Caco-2 (cell line): ENCODE measurements at places on chromosomes 5 and 9. TPM values are rescaled to one million over a fixed set of nuclear protein-coding genes. Genes with fewer than 3 reads are reported as not detected.

Gene MARCHF3
- total RNA-seq, result 0.49 and 0.61 TPM in 2 replicates

Gene PRPF4
- 37.5 and 38.6 TPM in 2 replicates for total RNA-seq

Gene MED27
- 24.7 and 30.4 TPM in 2 replicates for total RNA-seq

Gene SLC25A2
- total RNA-seq, result 0.64 and 0.67 TPM in 2 replicates

Gene C5
- total RNA-seq, result 10.8 and 14.9 TPM in 2 replicates

Gene COL23A1
- 0.09 and 0.18 TPM in 2 replicates for total RNA-seq

Gene KCNMB1
- total RNA-seq, result not detected in 2 replicates

Gene ALDH1B1
- total RNA-seq, result 35.7 and 38.3 TPM in 2 replicates

Gene MVB12B
- total RNA-seq, result 20.8 and 24.4 TPM in 2 replicates

Gene GDNF
- not detected in 2 replicates for total RNA-seq

Gene PRSS3
- total RNA-seq, result 33.8 and 36.8 TPM in 2 replicates

Gene INSL4
- not detected in 2 replicates for total RNA-seq

GRCh38 chr9:98642661-98643312, 65.9 kb downstream of the GABBR2 start:
- DNase-seq, result peak; percentile 6

DNA sequence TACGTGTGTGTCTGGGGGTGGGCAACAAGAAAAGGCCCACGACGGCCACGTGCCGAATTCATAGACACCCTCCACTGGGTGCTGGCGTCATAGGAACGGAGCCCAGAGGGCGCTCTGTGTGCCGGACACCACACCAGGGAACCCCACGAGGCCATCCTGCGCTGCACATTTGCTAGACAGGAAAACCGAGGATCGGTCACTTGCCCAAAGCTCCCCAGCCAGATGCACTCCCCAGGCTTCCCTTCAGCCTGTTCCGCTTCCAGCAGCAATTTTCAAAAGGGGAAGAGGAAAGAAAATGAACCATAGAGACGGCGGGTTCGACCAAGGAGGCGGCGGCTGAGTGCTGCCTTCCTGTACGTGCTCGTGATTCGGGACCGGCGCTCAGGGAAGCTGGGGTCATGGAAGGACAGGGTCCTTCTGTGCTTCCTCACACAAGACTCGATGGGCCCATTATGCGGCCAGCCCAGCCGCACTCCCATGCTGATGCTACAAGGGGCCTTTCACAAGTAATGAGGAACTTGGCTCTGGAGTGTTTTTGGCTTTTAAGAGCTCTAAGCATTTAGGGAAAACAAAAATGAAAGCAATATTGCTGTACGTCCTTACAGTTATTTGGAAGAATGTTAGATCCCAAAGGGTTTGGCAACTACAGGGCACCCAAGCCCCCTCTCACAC, 124.6 kb upstream of the SARDH start:
- DNase-seq, result no peak

DNA sequence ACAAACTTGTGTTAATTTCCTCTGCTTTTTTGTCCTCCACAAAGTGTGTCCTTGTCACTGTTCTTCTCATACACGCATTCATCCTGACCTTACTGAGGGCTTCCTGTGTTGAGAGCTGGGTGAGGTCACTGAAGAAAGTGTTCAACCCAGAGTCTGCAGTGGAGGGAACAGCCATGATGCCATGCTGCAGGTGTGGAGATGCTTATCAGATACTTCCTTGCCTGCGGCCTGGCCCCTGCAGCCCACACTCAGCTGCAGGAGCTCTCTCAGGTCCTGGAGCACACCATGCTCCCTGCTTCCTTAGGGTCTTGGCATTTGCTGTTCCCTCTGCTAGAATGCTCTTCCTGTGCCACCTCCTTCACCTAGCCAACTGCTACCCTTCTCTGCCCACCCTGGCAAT, 108.1 kb upstream of the SPRY4 start:
- no peak for DNase-seq

GRCh38 chr9:34588671-34589635, 571 bp downstream of the CNTFR start:
- DNase-seq, result no peak

GRCh38 chr5:31231177-31231838, 37.8 kb downstream of the CDH6 start:
- DNase-seq, result no peak

GRCh38 chr9:976258-976942, at the start of gene DMRT3:
Gene DMRT3, plus strand, starts transcription at chr9:976655. Its CDS starts 347 bp downstream, at chr9:977002.
- DNase-seq, result peak; percentile 33

DNA sequence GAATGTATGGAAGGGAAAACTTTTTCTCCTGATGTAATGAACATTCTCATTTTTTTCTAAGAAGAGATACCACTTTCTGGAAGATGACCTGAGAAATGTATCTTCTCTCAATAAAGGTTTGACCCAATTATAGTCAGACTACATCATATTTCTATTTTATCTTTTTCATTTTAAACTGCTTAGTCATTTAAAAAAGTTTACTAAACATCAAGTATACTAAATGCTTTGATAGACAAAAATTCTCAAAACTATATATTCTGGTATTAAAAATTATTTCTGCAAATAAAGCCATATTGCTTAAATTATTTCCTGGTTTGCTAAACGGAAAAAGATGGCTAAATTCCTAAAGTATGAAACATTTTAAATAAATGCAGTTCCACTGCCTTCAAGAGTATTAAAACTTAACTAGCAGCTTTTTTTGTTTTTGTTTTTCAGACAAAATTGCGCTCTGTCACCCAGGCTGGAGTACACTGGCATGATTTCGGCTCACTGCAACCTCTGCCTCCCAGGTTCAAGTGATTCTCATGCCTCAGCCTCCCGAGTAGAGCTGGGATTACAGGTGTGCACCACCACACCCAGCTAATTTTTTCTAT, 37.1 kb downstream of the FBXW11 start:
- DNase-seq, result no peak

- DNase-seq, result no peak
Observed at GRCh38 chr5:144120661-144121180, 49.7 kb downstream of the YIPF5 start.

- DNase-seq, result peak; percentile 18
Observed at GRCh38 chr5:14513266-14513665, 68.3 kb upstream of the OTULINL start.

GRCh38 chr9:72588336-72588735, 66.9 kb downstream of the TMC1 start:
- no peak for DNase-seq

GRCh38 chr9:87107072-87107471, 159.8 kb upstream of the GAS1 start:
- no peak for DNase-seq

DNA sequence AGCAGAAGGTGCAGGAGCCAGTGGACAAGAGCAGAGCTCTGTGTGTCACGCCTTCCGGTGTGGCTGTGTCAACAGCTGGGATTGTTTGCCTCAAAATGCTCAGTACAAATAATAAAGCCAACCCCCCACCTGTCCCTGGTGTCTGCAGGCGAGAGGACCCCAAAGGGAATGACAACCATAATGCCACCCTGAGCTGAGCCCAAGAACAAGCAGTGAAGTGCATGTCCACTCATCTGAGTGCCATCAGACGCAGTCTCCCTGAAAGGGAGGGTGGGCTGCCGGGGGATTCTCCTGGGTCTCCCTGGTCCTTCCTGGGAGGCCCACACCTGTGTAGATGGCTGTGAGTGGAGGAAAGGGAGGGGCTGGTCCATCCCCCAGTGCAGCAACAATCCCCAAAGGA, 328.8 kb upstream of the IRX1 start:
- DNase-seq, result no peak

GRCh38 chr5:55495216-55495615, 39.5 kb downstream of the PLPP1 start:
- DNase-seq, result no peak

- DNase-seq, result no peak
Observed at GRCh38 chr9:32508728-32509127, 17.3 kb downstream of the RIGI start.

- DNase-seq, result no peak
Observed at GRCh38 chr5:142514196-142514595, 171.7 kb downstream of the FGF1 start.

GRCh38 chr5:133086366-133086875, 34.6 kb downstream of the HSPA4 start:
- DNase-seq, result no peak

DNA sequence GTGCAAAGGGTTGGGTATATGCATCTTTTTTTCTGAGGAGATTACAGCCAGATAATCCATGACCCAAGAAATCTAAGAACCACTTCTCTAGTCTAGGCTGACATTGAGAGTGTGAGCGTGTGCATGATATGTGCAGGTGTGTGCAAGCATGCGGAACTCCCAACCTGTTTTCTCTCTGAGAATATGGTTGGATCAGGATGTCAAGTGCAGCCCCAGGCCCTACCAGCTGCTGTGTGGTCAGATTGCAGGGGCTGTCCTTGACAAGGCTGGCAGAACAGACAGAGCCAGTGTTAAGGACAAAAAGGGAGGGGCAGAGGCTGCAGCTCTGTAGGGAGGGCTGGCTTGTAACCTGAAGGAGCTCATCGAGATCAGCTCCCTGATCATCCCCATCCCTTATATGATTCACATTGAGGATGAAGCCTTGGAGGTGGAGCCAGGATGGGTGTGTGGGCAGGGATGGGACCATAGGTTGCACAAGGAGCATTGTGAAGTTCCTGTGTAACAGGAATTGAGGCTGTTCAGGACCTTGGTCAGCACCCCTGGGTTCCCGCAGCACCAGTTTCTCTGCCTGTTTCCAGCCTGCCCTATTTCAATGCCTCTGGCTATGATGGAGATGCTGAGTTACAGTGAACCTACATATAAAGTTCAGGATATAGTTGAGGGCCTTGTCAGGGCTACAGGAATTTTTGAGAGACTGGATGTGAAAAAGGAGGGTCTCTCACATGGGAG, 52.6 kb upstream of the ARAP3 start:
- peak; percentile 76 for DNase-seq

GRCh38 chr5:270340-270739, 1.1 kb upstream of the PDCD6 start:
- no peak for DNase-seq

GRCh38 chr5:147372191-147372590, 137.4 kb downstream of the STK32A start:
- no peak for DNase-seq

DNA sequence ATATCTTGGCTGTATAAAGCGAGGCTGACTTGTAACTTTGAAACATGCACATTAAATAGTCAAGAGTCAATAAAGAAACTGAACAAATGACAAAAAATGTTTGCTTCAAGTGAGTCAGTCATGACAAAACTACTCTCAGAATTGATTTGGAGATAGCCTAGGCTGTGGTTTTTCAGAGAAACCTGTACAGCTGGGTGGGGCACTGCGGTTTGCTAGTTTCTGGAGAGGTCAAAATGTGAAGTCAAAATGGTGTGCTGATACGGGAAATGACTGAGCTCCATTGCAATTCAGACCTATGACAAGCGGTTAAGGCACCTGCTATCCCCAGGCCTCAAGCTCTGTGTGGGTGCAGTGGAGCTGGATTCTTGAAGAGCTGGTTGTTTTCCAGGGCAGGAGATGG, 10.3 kb upstream of the CD180 start:
- DNase-seq, result peak; percentile 10

DNA sequence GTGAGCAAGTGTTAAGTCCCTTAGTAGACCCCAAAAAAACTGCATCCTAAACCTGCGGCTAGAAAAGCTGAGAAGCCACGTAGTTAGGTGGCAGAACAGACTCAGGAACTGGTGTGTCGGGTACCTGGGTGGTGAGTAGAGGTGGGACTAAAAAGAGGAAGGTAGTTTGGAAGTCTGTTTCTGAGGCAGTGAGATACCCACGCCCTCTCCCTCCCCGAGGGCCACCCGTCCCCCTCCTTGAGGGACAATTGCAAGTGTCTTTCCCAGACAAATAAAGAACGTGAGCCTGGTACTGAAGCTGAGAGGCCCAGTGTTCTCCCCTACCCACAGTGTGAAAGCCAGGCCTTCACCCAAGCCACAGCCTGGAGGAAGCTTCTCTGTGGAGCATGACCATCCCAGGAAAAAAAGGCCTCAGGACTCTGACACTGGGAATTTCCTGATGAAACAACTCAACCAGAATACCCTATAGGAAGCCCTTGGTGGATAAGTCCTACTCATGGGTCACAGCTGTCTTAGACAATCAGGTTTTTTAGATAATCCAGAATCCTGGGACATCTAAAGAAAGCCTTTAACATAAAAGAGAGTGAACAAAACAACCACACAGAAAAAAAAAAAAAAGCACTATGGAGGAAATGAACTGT, 7.0 kb upstream of the CD74 start:
- DNase-seq, result no peak

DNA sequence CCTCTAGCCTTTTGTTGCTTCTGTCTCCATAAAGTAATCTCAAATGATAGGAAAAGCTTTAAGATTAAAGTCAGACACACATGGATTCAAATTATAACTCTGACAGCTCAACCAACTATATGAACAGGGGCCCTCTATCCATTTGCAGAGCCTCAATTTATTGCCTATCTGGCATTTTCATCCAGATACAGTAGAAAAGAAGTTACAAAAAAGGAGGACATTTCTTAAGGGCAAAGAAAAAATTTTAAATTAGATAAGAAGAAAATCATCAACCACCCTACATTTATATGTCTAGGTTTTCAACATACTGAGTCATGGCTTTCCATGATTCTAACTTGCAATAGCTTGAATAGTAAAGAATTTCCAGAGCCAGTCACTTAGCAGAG, 567.2 kb downstream of the CAAP1 start:
- no peak for DNase-seq

GRCh38 chr9:120212853-120213200, 367.1 kb downstream of the CDK5RAP2 start:
- no peak for DNase-seq

DNA sequence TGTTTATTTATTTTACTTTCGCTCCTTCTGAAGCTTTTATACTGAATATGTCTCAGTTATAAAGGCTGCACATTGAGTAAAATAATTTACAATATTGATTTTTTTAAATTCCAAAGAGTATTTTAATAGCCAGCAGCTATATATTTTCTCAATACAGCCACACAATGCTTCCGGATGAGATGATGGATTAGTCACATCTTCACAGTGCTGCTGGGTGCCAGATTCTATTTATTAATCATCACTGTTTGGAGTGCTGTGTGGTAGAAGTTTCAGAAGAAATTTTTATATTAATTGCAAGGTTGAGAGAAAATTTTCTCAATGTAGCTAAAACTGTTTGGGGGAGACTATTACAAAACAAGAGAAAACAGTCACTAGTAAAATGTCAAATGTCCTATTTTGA, 989.8 kb downstream of the TLE4 start:
- no peak for DNase-seq

DNA sequence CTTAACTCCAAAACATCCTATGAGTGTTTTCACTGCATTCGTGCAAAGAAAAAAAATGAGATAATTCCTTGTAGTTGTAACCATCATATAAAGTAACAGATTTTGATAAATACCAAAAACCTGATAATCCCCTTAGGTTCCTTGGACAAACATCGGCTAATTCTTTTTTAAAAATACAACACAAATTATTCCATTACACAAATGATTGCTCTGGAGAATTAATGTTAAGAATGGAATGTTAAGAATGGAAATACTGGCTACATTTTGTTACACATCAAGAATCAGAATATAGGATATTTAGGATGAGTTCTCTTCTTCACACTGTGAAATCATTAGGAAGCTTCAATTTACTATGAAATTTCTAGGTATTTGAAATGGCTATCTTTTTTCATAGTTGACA, 139.4 kb downstream of the LPAR1 start:
- DNase-seq, result no peak

- no peak for DNase-seq
Observed at GRCh38 chr5:9445826-9446388, 100.0 kb downstream of the SEMA5A start.
